ENCODE measurements at places on chromosomes 13 and 19.

DNA sequence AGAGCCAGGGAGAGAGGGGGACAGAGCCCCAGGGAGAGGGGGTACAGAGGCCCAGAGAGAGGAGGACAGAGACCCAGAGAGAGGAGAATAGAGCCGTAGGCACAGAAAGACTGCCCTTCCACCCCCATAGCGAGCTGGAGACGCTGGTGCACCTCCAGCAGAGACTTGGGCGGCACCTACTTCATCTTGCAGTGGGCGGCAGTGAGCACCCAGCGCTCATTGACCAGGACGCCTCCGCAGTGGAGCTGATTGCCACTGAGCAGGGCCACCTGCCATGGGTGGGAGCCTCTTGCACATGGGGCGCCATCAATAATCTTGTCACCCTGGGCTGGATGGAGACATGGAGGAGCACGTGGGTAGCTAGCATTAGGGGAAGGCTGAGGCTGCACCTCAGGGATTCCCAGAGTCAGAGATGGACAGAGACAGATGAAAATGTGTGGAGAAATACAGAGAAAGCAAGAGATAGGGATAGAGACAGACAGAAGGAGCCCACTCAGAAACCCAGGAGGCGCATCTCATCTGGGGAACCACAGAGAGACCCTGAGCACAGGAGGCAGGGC lies 2.0 kb downstream of the KLK7 start:
- no peak for DNase-seq

DNA sequence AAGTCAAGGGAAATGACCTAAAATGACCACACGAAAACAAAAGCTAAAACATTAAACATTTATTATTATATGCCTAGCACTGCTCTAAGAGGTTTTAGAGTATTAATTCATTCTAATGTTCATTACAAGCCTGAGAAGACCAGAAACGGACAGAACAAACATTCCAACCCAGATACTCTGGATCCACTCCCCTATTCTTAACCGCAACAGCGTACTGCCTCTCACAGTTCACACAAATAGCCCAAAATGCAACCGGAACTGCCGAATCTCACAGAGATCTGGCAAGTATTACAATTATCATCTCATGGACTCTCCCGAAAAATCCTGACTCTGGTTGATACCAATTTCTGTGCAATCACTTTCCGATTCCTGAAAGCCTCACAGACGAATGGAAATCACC lies 1.4 kb downstream of the ZNF780B start:
- DNase-seq = no peak

DNA sequence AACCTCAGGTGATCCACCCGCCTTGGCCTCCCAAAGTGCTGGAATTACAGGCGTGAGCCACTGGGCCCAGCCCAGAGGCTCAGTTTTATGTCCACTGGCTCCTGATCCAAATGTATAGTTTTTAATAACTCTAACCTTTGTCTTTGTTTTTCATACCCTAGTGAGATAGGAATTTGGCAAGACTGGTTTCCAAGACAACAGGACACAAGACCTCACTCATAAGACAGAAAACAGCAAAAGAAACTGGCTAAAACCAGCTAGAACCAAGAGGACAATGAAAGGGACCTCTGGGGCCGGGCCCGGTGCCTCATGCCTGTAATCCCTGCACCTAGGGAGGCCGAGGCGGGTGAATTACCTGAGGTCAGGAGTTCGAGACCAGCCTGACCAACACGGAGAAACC lies 27.6 kb downstream of the CPT1C start:
- DNase-seq = no peak

- no peak for DNase-seq
Observed at GRCh38 chr13:50277127-50277526, 261.9 kb downstream of the KCNRG start.

GRCh38 chr19:14361824-14362223 lies 19.4 kb upstream of the ADGRE5 start:
- no peak for DNase-seq

DNA sequence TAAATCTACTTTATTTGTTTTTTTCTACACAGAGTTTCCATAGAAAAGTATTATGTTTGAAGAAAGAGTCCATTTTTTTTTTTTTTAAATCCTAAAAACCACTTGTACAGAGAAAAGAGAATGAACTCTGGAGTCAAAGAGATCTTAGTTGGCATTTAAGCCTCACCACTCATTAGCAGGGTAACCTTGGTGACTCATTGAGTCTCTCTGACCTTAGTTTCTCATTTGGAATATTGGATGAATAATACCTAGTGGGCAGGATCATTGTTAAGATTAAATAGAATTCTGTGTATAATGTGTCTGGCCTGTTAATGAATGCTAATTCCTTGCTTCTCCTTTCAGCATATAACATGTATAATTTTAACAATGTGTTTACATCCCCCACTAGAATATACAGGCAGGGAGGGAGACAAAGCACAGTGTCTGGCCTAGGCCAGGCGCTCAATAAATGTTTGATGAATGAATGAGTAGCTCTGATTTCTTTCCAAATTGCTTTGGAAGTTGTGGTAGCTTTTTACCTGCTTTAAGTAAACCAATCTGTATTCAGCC lies 48.7 kb upstream of the MYCBP2 start:
- no peak for DNase-seq
